ENCODE measurements at places on chromosomes 16 and 17. TPM values are rescaled to one million over a fixed set of nuclear protein-coding genes. Genes with fewer than 3 reads are reported as not detected.

- DNase-seq = no peak
Observed at GRCh38 chr16:16821261-16821660, 442.3 kb downstream of the NPIPA7 start.

- DNase-seq = peak; percentile 55
Observed at GRCh38 chr17:48241131-48241591, 133.6 kb downstream of the SNX11 start.

GRCh38 chr16:66470556-66470955 is 43.5 kb downstream of the BEAN1 start:
- DNase-seq = no peak

DNA sequence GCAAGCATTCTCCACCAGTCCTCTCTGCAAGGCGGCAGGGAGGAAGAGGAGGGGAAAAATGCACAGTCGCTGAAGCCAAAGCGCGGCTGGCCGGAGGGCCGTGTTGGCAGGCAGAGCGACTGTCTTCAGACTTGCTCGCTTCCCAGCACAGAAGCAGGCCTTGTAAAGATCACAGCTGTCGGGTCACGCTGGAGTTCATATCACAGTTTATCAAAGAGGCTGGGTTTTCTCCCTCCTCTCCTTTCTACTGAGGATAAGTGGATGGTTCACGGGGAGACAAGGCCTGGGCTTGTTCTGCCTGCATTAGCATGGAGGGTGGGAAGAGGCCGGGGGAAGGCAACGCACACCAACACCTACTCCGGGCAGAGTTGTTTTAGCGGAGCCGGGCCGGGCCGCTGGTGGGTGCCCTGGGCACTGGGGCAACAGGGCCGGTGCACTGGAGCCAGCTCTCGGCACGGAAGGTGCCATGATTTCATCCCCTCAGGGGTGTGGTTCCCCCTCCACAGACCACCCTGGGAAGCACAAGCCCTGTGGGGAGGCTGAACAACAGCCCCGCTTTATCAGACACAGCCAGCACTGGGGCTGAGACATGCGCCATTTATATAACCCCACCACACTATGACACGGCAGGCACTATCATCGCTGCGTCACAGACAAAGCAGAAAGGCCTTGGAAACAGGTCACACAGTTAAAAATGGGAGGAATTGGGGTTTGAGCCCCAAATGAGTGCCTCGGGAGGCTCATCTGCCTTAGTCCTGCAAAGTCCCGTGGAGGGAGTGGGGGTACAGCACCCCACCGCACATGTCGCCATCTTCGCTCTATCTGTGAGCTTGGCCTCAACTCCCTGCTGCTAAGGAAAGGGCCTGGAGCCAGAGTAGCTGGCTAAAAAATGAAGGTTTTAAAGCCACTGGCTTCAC is 40.3 kb upstream of the MTSS2 start:
- DNase-seq = no peak

ASPA gene
- not detected for total RNA-seq

DPEP3 gene
- total RNA-seq = not detected

TBC1D3C gene
- not detected for total RNA-seq

SNN gene
- total RNA-seq = 30.1 TPM

All from pulmonary artery endothelial cell (primary cell).